ENCODE measurements at places on chromosomes 6 and 20.

GRCh38 chr6:168341280-168341900, 21.8 kb upstream of the DACT2 start:
- DNase-seq: no peak

DNA sequence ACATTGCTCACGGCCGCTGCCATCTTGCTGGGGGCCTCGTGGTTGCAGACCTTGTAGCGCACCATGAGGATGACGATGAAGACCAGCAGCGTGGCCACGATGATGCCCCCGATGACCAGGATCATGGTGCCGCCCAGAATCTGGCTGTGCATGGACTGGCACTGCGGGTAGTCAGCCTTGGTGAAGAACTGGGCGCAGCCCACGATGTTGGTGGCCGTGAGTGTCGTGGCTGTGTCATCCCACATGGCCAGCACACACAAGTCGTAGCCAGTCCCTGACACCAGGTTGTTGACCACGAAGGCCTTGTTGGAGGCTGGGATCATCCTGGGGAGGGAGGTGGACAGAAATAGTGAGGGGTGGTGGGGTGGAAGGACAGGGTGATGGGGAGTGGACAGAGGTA, 194.6 kb downstream of the LRFN2 start:
- no peak for DNase-seq

GRCh38 chr6:14040042-14040441, 77.5 kb upstream of the CD83 start:
- no peak for DNase-seq

GRCh38 chr6:26427451-26427809, 12.9 kb upstream of the BTN3A3 start:
- DNase-seq: no peak

GRCh38 chr6:115901896-115902295, 158.8 kb downstream of the FRK start:
- no peak for DNase-seq

DNA sequence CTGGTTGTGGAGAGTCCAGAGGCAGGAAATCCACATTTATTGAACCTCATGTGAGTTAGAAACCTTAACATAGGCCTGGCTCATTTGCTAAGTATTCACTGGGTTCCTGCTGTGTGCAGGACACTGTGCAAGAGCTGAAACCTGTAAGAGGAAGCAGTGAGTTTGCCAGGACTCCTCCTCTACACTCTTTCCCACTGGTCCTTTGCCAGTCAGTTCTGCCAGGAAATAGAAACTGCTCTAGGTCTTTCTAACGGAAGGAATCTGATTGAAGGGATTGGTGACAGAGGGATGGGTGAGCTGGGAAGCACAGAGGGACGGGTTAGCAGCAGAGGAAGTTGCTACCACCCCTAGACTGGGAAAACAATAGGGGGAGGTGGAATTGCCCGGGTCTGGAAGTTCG, 234.2 kb upstream of the ECI2 start:
- DNase-seq: no peak

- no peak for DNase-seq
Observed at GRCh38 chr6:43242908-43243663, at the start of gene TTBK1. TTBK1 (plus strand) TSS chr6:43243481; CDS start chr6:43246661, 3,180 bp downstream.

DNA sequence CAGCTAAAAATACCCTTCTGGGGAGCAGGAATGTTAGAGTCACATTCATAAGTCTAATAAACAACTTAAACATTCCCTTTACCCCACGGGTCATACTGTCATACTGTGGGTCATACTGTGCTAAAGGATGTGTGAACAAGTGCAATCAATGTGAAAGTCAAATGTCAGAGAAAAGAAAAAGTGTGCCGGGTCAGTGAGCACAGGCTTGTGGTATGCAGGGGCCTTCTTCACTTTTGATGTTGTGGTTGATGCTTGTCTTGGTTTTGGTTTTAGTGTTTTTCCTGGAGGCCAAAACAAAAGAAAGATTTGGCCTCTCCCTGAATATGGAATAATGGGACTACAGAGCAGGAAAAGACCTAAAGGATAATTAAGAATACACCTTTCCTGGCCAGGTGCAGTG, 267.9 kb upstream of the PLN start:
- no peak for DNase-seq

GRCh38 chr20:48722737-48723191, 105.0 kb downstream of the PREX1 start:
- no peak for DNase-seq

GRCh38 chr6:161954699-161955276, 680.9 kb upstream of the AGPAT4 start:
- DNase-seq: no peak

DNA sequence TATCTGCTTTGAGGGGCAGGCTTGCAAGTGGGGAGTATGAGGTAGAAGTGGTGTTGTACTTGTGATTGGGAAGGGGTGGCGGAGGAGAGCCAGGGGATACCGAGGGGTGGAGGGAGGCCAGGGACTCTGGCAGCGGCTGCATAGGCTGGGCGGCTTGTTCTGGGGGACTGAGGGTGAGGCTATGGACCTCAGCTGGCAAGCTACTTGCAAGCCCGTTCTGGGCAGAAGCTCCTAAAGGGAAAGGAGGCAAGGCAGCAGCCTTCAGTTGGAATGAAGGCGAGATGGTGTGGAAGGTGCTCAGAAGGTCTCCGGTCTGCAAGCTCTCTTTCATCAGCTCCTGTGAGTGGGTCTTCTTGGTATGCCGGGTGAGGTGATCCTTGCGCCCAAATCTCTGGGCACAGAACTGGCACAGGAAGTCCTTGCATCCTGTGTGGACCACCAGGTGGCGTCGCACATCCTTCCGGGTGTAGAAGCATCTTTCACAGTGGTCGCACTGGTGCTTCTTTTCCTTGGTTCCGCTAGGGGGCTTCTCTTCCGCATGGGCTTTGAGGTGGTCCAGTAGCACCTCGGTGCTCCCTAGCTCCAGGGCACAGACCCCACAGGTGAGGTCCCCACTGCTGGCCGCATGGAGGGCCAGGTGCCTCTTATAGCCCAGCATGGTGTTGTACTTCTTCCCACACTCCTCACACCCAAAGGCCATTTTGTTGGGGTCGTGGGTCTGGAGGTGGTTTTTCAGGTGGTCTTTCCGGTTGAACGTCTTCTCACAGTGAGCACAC, 66.0 kb downstream of the PLAGL1 start:
- no peak for DNase-seq

- no peak for DNase-seq
Observed at GRCh38 chr20:52346797-52347196, 155.2 kb upstream of the ZFP64 start.

GRCh38 chr20:483815-484644, 21.7 kb upstream of the TBC1D20 start:
- no peak for DNase-seq

DNA sequence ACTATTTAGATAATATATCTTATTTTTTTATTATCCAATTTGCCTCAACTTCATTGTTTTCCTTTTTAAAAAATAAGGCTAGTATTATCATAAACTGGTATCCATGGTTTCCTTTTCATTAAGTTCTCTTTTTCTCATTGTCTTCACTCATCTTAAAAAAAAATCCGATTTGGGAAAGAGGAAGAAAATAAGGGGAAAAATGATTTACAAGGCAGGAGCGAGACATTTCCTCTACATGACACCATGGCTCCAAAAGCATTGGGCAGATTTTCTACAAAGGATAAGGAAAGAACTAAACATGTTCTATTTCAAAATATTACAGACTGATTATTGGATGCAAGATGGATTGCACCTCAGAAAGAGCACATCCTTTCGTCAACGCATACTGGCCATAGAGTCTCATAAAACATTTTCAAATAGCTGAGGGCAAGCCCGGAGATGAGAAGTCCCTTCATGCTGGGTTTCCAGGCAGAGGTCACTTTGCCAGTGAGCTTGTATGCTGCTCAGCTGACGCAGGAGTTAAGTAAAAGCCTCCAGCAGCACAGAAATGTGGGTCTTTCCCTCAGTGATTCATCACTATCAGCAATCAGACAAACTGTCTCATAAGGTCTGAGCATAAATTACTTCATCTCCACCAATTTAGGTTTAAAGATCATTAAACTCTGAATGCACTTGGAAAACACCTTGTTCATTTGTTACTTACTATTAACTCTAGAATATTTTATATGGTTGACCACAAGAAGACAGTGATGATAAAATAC, 129.0 kb upstream of the TNFAIP3 start:
- no peak for DNase-seq

- DNase-seq: no peak
Observed at GRCh38 chr6:4169028-4169789, 33.8 kb upstream of the ECI2 start.

GRCh38 chr20:57013217-57013616, 253.2 kb downstream of the BMP7 start:
- DNase-seq: no peak

GRCh38 chr6:157761331-157761921, 61.6 kb upstream of the SNX9 start:
- DNase-seq: no peak

GRCh38 chr20:43137160-43137559, 52.5 kb downstream of the PTPRT start:
- DNase-seq: no peak

GRCh38 chr20:23399568-23400241, 21.6 kb downstream of the NAPB start:
- DNase-seq: no peak

DNA sequence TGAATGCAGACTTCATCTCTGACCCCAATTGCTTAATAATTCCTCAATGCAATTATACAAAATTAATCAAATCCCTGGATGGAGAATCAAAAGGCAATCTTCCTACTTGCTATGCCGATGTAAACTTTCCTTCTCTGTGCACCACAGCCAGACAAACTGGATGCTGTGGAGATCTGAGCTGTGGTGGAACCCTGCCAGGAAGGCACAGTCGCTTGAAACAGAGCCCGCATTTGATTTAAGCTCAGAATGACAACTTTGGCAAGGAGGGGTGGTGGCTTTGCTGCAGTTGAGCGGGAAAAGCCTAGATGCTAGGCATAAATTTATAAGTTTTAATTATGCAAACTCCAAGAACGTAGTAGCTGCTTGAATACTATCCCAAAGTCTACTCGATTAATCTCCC, 190.8 kb downstream of the MTFR2 start:
- no peak for DNase-seq

DNA sequence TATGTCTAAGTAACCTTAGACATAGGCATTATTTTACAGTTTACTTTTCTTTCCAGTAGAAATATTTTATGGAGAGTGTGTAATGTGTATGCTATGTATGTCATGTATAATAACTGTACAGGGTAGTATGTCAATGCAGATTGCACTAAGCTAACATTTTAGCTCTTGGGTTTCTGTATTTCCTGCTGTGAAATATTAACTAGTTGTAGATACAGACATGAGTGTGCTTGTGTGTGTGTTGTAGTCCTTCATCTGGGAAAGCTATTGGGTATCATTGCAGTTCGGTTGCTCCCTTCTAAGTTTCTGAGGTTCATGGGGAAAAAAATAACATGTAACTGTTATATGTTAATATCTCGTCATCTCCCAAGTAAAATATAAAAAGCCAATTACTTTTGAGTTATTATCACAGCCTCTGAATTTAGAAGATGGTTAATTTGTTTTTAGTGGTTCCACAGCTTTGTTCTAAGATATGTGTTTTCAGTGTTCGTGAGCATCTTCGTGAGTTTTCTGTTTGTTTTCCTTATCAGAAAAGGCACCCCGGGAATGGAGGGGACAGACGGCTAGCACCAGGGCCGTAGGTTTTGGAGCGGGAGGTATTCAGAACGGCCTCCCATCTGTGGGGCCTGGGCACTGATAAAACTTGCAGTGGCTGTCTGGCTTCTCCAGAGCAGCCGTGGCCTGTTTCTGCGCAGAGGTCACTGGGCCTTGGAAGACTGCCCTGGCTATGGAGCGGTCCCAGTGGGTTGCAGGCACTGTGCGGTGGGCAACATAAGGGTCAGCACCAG, 215.0 kb downstream of the ARID1B start:
- no peak for DNase-seq

GRCh38 chr6:151637814-151638213, 144.0 kb downstream of the CCDC170 start:
- DNase-seq: no peak

GRCh38 chr6:154363821-154364220, 7.2 kb upstream of the IPCEF1 start:
- DNase-seq: no peak

DNA sequence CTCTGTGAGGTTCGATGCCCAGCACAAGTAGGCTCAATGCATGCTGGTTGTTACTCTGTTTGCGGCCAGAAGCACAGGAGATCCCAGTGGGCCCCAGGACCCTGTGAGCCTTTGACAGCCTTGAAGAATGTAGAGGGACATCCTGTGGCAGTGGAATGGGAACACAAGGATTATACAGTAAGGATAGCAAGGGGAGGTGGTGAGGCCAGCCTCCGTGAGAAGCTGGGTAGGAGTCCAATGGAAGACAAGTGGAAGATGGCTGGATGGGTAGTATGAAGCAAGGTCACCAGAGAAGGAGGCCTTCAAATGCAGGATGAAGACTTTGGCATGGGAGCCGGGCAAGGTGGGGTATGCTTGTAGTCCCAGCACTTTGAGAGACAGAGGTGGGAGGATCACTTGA, 622.9 kb upstream of the CDH4 start:
- DNase-seq: no peak

DNA sequence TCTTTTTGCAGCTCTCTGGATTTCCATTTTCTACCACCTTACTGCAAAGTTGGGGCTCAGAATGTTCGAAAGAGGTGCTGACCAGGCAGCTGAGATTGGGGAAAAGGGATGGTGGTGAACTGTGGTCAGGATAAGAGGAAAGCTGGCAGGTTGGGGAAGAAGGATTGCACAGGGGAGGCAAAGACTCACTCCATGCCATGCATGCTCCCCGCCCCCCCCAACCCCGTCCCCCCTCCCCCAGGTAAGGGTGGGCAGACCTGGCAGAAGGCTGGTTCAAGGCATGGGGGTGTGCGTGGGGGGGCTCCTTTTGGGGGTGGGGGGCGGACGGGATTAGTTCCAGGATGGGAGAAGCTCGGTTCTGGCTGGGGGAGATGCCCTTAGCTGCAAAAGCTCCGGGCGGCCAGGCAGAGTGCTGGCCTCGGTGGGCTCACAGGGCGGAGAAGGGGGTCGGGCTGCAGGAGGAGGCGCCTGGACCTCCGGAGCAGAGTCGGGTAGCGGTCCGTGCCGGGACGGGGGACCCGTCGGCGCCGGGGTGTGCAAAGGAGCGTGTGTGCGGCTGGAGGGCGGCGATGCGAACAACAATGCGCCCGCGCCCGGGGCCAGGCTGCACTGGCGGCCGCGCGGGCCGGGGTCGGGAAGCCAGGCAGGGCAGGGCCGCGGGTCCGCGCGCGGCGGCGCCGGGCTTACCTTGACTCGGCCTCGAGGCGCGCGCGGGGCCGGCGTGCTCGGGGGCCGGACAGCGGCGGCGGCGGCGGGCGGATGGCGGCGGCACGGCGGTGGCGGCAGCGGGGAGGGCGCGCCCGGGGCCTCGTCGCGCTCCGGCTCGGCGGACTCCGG, 880 bp downstream of the ADNP start:
- no peak for DNase-seq
